Activated CD4-positive, alpha-beta T cell treated with anti-CD3 and anti-CD28 coated beads, Interleukin-2, amount 50 U/mL, for 24 hours (primary cell): ENCODE measurements at places on chromosomes 6 and 20.
A peak's percentile ranks its signal among the peaks of the same experiment; 100 is the strongest.

DNA sequence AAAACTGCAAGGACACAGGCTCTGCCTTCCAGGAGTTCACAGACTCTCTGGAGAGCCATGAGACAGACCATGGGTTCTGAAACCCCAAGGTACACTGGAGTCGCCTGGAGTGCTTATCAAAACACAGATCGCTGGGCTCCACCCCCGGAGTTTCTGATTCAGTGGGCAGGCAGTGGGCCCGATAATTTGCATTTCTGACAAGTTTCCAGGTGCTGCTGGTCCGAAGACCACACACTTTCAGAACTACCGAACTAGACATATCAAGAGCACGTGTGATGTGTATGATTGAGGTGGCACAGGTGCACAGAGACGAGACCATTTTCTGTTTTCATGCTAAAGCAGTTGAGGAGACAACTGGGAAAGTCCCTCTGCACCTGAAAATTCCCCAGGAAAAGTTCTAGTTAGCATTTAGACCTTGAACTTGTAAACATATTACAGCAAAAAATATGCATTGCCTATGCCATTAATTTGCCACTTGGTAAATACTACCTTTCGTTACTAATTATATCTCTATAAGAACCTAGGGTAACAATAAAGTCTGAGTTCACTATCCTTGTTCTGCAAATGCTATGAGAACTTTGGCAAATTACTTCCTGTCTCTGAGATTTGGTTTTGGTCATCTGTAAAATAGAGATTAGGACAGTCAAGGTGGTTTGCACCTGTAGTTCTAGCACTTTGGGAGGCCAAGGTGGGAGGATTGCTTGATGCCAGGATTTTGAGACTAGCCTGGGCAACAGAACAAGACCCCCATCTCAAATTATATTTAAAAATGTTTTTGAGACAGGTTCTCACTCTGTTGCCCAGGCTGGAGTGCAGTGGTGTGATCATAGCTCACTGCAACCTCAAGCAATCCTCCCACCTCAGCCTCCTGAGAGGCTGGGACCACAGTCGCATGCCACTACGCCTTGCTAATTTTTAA is 14.3 kb upstream of the PIM1 start:
- DNase-seq: peak; percentile 24

- DNase-seq: no peak
These were observed 182.4 kb downstream of the CD109 start for GRCh38 chr6:73878403-73878802.

GRCh38 chr20:18397030-18397429 is 69.8 kb downstream of the DZANK1 start:
- DNase-seq: no peak

GRCh38 chr20:23915844-23916243 is 36.3 kb upstream of the CST5 start:
- DNase-seq: no peak

DNA sequence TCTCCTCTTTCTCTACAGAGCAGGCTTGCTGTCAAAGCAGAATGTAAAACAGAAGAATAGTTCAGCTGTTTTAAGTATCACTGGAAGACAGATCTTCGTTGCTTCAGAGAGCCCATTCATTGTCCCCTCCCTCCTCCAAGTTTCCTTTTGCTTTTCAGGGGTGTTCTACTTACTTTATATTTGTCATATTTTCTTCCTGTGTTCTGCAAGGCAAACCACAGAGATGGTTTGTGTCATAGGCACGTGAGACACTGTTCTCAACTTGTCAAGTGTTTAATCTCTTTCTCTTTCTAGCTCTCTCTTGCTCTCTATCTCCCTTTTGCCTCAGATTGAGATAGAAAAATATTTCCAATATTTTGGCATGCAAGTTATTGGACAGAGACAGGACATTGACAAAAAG is 228.9 kb upstream of the DEFB112 start:
- no peak for DNase-seq

GRCh38 chr6:100388868-100389519 is 75.7 kb downstream of the SIM1 start:
- DNase-seq: no peak

DNA sequence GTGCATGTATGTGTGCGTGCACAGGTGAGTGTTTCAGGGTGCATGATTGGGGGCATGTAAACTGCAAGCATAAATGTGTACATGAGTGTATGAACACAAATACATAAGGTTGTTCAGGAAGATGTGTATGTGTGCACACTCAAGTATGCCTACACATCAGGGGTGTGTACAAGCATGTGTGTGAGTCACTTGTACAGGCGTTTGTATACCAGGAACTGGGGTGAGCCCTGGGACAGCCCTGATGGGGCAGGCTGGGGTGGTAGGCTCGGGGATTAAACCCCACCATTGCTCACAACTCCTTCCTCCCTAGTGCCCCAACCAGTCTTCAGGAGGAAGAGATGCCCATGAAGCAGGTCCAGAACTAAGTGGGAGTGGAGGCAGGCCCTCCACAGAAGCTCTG is 4.3 kb downstream of the CRIP3 start:
- no peak for DNase-seq

GRCh38 chr20:22338140-22338708 is 246.1 kb downstream of the FOXA2 start:
- DNase-seq: no peak

GRCh38 chr6:130779658-130780033 is 47.6 kb upstream of the SMLR1 start:
- no peak for DNase-seq

GRCh38 chr6:32369660-32370059 is 2.0 kb downstream of the TSBP1 start:
- DNase-seq: no peak

GRCh38 chr6:28252009-28252975 is at the start of gene ZKSCAN4:
Gene ZKSCAN4 (minus strand): TSS chr6:28252269. CDS start chr6:28251980, 289 bp downstream.
- DNase-seq: peak; percentile 82

DNA sequence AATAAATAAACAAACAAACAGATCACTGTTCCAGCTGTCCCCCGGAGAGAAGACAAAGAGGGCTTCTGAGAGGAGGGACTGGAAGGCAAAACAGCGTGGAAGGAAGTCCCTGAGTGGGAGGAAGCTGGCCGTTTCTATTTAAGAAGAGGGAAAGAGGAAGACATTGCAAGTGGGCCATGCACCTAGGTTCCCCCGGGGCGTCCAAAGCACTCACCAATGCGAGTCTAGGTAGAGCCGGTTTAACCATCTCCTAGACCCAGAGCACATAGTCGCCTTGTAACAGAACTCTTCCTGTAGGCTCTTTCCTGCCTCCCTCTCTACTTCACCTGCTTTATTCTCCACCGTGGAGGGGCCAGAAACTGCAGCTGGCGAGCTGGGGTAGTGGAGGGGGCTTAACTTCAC is 158.4 kb downstream of the ZDHHC14 start:
- no peak for DNase-seq

DNA sequence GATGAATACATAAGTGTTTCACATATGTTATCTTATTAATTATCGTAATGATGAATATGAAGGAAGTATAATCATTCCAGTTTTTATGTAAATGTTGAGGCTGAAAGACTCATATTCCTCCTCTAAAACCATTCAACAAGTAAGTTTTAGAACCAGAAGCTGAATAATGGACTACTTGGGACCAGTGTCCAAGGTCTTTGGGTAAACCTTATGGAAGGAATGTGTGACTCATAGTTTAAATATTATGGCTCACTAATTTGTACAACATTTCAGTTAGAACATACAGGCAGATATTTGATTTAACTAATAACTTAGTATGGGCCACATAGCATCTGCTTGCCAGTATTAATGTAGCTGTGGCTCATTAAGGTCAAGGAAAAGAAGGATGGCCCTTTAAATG is 209.6 kb downstream of the TFAP2B start:
- DNase-seq: no peak

- no peak for DNase-seq
These were observed 19.9 kb upstream of the NRN1 start for GRCh38 chr6:6026513-6027205.

DNA sequence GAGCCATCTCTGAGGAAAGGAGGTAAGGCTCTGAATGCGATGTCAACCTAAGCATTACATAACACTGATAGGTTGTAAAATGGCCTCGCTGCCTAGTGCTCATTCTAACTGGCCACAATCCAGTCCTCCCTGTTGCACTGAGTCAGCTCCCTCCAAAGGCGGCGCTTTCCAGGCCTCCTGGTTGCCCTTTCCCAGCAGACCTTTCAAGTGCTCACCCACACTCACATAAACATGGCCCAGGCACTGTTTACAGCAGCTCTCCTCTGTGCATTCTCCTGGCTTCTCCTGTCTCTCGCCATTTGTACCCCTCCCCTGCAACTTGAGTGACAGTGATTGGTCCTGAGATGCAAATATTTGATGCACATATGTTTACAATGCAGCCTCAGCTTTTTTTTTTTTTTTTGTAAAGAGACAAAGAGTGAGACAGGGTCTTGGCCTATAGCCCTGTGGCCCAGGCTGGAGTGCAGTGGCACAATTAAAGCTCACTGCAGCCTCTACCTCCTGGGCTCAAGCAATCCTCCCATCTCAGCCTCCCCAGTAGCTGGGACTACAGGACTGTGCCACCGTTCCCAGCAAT is 36.8 kb upstream of the PRND start:
- DNase-seq: no peak

- no peak for DNase-seq
These were observed 281.2 kb upstream of the JARID2 start for GRCh38 chr6:14964556-14965270.

- no peak for DNase-seq
These were observed 63.2 kb downstream of the RAB44 start for GRCh38 chr6:36760685-36761435.

GRCh38 chr20:34638039-34638292 is 38.9 kb downstream of the PIGU start:
- DNase-seq: no peak
